GM12878 (cell line): ENCODE measurements at places on chromosomes 1 and 21. TPM values are rescaled to one million over a fixed set of nuclear protein-coding genes. Genes with fewer than 3 reads are reported as not detected.
A peak's percentile ranks its signal among the peaks of the same experiment; 100 is the strongest.

PYHIN1 gene
- 0.28 and 0.35 TPM in 2 replicates for total RNA-seq

C1orf94 gene
- not detected in 2 replicates for total RNA-seq

PLEKHA6 gene
- total RNA-seq, result 0.21 and 0.69 TPM in 2 replicates

PTPN22 gene
- 39.5 and 46.6 TPM in 2 replicates for total RNA-seq

S100A12 gene
- not detected in 2 replicates for total RNA-seq

SLC19A2 gene
- total RNA-seq, result 2.2 and 2.3 TPM in 2 replicates

PLA2G4A gene
- total RNA-seq, result 1.1 TPM in 2 replicates

TNFRSF8 gene
- total RNA-seq, result 114 and 115 TPM in 2 replicates

KCNH1 gene
- total RNA-seq, result not detected in 2 replicates

A3GALT2 gene
- not detected in 2 replicates for total RNA-seq

CYP4B1 gene
- 0.38 TPM in 1 of 2 replicates, not detected in the other for total RNA-seq

- H3K4me1 ChIP-seq, result peaks cover 18% of the 10 kb centered on the region
- DNase-seq, result peak; percentile 32
- H3K4me3 ChIP-seq, result no peak overlapping the region; the same call in 1 of the 2 replicates
Observed at GRCh38 chr1:35298464-35298863, 30.0 kb downstream of the ZMYM4 start.

DNA sequence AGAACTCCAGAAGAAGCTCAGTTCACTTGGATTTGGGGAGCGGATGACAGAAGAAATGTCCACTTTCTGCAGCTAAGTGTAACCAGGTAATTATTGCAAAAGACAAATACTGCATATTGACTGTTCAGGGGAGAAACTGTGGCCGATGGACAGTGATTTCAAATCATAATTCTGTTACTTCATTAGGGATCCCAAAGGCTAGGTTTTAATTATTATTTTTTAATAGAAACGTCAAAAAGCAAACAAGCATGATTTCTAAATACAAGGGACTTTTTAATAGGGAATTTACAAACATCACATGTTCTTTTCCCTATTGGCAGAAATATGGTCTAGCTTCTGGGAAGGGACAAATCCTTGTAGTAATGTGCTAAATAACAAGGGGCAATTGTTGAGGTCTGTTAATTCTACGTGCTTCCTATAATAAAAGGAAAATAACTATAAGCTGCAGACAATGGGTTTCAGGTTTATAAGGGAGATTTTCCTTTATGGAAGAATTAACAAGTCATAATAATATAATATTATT is 15.5 kb downstream of the DIPK1A start:
- peaks cover 35% of the 10 kb centered on the region for H3K4me1 ChIP-seq
- no peak overlapping the region for H3K4me3 ChIP-seq
- no peaks in the 10 kb centered on the region for H3K36me3 ChIP-seq
- DNase-seq, result no peak

GRCh38 chr1:33365560-33365997 is 44.7 kb upstream of the A3GALT2 start:
- H3K4me3 ChIP-seq, result no peak overlapping the region
- H3K27me3 ChIP-seq, result no peaks in the 10 kb centered on the region
- H3K27ac ChIP-seq, result no peak overlapping the region

DNA sequence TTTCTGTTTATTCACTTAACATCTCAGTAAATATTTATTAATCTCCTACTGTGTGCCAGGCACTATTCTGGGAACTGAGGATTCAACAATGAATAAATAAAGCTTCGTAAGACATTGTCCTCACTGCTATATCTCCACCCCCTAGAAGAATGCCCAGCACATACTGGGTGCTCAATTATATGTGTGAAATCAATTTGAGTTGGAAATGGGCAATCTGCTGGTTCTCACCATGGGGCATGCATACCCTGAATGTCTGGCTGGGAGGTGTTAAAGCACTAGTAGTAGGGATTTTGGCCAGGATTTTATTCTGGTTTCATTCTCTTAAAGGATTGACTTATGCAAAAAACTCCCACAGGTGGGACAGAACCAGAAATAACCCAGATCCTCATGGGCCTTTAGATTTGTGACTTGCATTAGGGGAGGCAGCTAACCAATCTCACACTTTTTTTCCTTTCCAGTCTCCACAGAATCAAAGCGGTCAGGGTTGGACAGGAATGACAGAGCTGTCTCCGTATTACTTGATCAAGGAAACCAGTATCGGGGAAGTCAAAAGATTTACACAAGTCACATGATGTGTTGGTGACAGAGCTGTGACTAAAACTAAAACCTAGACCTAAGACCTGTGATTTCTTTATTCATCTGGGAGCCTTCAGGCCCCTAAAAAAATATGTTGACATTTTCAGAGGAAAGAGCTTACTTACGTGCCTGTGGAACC is 12.8 kb downstream of the GFI1 start:
- no peaks in the 10 kb centered on the region for H3K36me3 ChIP-seq
- DNase-seq, result no peak
- no peak overlapping the region for H3K27ac ChIP-seq
- no peaks in the 10 kb centered on the region for H3K27me3 ChIP-seq
- no peak overlapping the region for H3K4me3 ChIP-seq

- H3K36me3 ChIP-seq, result no peaks in the 10 kb centered on the region
- H3K4me1 ChIP-seq, result no peaks in the 10 kb centered on the region
- H3K27me3 ChIP-seq, result peaks cover 10% of the 10 kb centered on the region
- DNase-seq, result no peak
Observed at GRCh38 chr1:204885288-204885711, 14.6 kb downstream of the NFASC start.

GRCh38 chr1:59272507-59272906 is 24.4 kb upstream of the FGGY start:
- 0 out of 2 replicates have a peak overlapping the region, but pooled peaks have one; percentile 22 for H3K27ac ChIP-seq
- no peaks in the 10 kb centered on the region for H3K27me3 ChIP-seq
- H3K4me1 ChIP-seq, result peaks cover under 1% of the 10 kb centered on the region

GRCh38 chr1:2234762-2235113 is 6.6 kb downstream of the SKI start:
- peaks cover 2% of the 10 kb centered on the region for H3K36me3 ChIP-seq
- H3K27me3 ChIP-seq, result no peaks in the 10 kb centered on the region
- H3K4me3 ChIP-seq, result peak overlapping the region; percentile 57; the same call in 1 of the 2 replicates
- peaks cover 34% of the 10 kb centered on the region for H3K4me1 ChIP-seq
- H3K27ac ChIP-seq, result peak overlapping the region; percentile 61

DNA sequence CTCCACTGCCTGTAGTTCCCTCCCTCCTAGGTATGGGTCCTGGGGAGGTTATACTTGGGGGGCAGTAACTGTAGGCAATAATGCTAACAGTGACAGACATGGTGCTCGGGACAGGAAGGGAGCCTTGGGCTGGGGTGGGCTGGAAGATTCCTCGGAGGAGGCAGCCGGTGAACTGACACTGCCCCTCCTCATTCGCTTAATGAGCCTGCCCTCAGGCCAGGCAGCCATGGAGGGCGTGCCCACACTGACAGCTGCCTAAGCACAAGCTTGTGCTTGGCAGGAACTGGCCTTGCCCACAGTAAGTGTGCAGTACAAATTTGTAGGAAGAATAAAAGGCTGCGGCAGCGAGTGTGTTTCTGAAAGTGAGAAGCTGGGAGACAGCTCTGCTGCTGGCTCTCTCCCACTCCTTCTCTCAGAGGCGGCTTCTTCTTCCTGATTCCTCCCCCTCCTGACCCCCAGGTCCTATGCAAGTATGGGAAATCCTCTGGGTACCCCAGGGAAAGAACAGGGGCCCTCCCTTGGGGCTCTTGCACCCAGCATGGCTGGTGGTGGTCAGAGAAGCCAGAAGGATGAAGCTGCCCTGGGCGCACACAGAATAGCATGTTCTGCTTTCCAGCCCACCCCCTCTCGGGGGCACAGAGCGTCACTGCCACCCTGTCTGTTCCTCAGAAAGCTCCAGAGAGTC is 23.6 kb downstream of the OPTC start:
- no peak overlapping the region for H3K27ac ChIP-seq
- no peak for DNase-seq
- H3K4me1 ChIP-seq, result no peaks in the 10 kb centered on the region; the same call in 1 of the 2 replicates
- H3K36me3 ChIP-seq, result no peaks in the 10 kb centered on the region

- no peak for DNase-seq
- H3K4me3 ChIP-seq, result no peak overlapping the region
- H3K36me3 ChIP-seq, result no peaks in the 10 kb centered on the region
Observed at GRCh38 chr1:73771396-73771795, 426.6 kb downstream of the LRRIQ3 start.

DNA sequence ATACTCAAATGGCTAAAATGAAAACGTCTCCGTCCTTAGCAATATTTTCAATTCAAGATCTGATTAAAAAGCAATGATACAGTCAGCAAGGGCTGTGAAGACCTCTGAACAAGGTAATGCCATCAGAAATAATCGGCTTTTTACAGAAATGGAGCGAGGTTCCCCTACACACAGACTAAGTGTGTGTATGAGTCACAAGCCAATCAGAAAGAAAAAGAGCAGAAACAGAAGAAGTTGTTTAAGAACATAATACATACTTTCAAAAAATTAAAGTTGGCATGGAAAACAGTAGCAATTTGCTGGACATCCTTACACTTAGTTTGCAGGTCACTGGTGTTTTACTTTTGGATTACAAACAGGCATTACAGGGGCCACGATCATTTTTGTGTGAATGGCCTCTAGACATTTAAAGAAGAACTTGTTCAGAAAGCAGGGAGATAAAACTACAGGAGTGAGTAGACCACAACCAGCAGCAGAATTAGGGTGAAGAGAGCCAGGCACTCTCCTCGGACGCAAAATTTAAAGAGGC is 350.0 kb upstream of the RUNX1 start:
- H3K27me3 ChIP-seq, result no peaks in the 10 kb centered on the region; the same call in 1 of the 2 replicates
- no peaks in the 10 kb centered on the region for H3K4me1 ChIP-seq
- DNase-seq, result no peak
- no peaks in the 10 kb centered on the region for H3K36me3 ChIP-seq
- no peak overlapping the region for H3K27ac ChIP-seq

- no peaks in the 10 kb centered on the region for H3K36me3 ChIP-seq
- H3K4me1 ChIP-seq, result no peaks in the 10 kb centered on the region
- H3K27ac ChIP-seq, result no peak overlapping the region
- no peak overlapping the region for H3K4me3 ChIP-seq
- DNase-seq, result no peak
Observed at GRCh38 chr21:29396951-29397455, 98.3 kb downstream of the BACH1 start.

GRCh38 chr1:165543532-165544438 is at the start of gene LRRC52:
Gene LRRC52, plus strand, starts transcription at chr1:165544000. Its CDS starts 297 bp downstream, at chr1:165544297.
- no peak within 1 kb of the TSS for H3K27ac ChIP-seq
- H3K4me1 ChIP-seq, result no peaks in the 10 kb centered on the region
- H3K27me3 ChIP-seq, result peaks cover 3% of the 10 kb centered on the region; the same call in 1 of the 2 replicates
- no peak for DNase-seq

DNA sequence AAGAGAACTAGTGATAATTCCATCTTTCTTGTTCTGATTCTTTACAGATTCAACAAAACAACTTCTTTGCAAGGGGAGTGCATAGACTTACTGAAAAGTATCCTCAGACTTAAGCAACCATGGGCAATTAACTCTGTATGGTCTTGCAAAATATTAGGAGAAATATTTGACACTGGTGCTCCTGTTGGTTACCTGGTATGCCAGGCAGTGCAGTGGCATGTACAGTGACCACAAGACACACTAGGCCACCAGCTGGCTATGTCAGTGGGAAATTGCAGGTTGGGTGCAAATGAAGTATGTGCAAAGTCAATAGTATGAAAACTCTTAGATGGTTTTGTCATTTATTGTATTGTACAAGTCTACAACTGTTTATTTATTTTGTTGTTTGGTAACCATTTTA is 34.5 kb downstream of the EPS15 start:
- H3K27me3 ChIP-seq, result no peaks in the 10 kb centered on the region
- H3K27ac ChIP-seq, result no peak overlapping the region
- H3K4me3 ChIP-seq, result no peak overlapping the region

DNA sequence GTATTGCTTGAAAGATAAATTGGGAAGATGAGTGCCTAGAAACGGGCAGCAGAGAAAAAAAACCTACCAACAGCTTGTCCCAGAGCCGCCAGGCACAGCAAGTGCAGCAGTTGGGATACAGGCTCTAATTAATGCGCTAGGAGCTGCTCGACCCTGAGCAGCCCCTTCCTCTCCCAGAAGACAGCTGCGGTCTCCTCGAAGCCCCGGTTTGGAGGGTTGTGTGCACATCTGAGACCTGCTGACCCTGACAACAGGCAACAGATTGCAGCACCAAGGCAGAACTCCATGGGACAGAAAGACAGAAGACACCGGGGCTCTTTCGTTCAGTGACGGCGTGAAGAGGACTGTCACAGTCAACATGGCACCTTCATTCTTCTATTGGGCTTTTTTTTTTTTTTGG is 101.4 kb downstream of the TSEN15 start:
- peaks cover 7% of the 10 kb centered on the region; the same call in 1 of the 2 replicates for H3K27me3 ChIP-seq
- no peaks in the 10 kb centered on the region for H3K36me3 ChIP-seq
- no peak overlapping the region for H3K4me3 ChIP-seq
- no peak for DNase-seq
- H3K4me1 ChIP-seq, result no peaks in the 10 kb centered on the region

DNA sequence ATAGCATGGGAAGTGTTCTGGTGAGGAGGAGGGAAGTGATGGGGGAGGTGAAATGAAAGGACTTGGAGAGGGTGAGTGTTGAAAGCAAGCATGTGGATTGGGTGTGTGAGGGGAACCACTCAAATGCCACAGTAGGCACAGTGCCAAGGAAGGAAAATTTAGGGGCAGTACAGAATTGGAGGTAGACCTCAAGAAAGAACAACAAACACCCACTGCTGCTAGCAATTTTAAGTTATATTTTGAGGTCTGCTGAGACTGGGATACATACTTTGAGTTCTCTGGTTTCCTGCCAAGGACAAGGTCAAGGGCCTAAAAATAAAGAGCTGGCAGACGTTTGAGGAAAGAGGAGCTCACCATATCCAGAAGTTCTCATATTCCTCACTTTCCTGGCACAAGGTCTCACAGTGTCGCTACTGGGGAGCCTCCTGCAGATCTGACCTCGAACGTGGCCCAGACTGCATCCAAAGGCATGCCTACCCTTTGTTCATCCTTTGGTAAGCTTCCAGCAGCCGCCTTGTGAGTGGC is 104.0 kb downstream of the BRINP2 start:
- no peak overlapping the region for H3K27ac ChIP-seq
- no peak overlapping the region for H3K4me3 ChIP-seq
- no peaks in the 10 kb centered on the region for H3K4me1 ChIP-seq
- no peaks in the 10 kb centered on the region for H3K27me3 ChIP-seq
- no peak for DNase-seq

GRCh38 chr1:961132-961669 is 817 bp downstream of the KLHL17 start:
- no peaks in the 10 kb centered on the region for H3K27me3 ChIP-seq
- peaks cover 21% of the 10 kb centered on the region for H3K4me1 ChIP-seq
- peak overlapping the region; percentile 68 for H3K4me3 ChIP-seq
- no peak for DNase-seq

GRCh38 chr1:112927462-112927990 is 28.5 kb downstream of the SLC16A1 start:
- no peaks in the 10 kb centered on the region for H3K4me1 ChIP-seq
- H3K27me3 ChIP-seq, result no peaks in the 10 kb centered on the region
- DNase-seq, result no peak
- H3K27ac ChIP-seq, result no peak overlapping the region
- H3K4me3 ChIP-seq, result no peak overlapping the region

- no peak overlapping the region for H3K4me3 ChIP-seq
- H3K27ac ChIP-seq, result no peak overlapping the region
- H3K4me1 ChIP-seq, result peaks cover 18% of the 10 kb centered on the region
Observed at GRCh38 chr1:51341876-51342496, 11.6 kb upstream of the TTC39A start.
